Neural crest cell (in vitro differentiated cells): ENCODE measurements at places on chromosomes 1 and 21.

GRCh38 chr1:26521669-26522030, 7.9 kb upstream of the RPS6KA1 start:
- DNase-seq: no peak

GRCh38 chr1:155977690-155978324, 540 bp downstream of the ARHGEF2 start:
- DNase-seq: no peak

- no peak for DNase-seq
Measured at GRCh38 chr1:9213956-9214355, 20.6 kb upstream of the H6PD start.

DNA sequence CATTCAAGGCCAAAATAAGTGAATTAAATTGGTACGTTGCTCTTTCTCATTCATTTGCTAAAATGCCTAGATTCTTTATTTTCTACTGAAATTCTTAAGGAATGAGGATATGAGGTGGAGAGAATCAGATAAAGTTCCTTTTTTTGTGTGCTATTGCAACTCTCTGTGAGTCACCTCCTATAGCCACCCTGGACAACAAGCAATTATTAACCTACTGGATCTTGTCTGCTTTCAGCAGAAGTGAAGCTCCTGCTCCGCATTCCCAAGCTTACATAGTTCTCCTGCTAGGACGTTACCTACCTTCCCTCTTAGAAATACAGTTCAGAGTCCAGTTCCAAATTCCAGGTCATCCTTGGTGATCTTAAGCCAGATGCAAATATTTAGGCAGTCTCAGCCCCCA, 4.8 kb upstream of the KCNJ6 start:
- no peak for DNase-seq

GRCh38 chr21:31509194-31510017, 150.1 kb upstream of the SOD1 start:
- peak; percentile 12 for DNase-seq

GRCh38 chr1:240441669-240442068, 170.3 kb downstream of the GREM2 start:
- DNase-seq: no peak

DNA sequence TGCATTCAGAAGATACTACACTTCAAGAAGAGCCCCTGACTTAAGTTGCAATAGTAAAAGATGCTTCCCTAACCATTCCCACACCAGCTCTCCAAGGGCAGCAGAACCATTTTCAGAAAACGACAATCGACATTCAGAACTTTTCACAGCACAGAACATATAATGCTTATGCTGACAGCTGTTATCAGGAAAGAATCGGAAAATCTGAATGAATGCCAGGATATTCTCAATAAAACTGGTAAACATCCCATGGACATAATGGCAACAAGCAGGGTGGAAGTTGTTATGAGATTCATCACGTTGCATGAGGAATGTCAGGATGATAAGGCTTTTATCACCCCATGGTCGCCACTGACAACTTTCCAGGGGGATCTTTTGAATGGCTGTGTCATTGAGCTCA, 246.6 kb upstream of the CHRM3 start:
- DNase-seq: no peak

- DNase-seq: no peak
Measured at GRCh38 chr21:15333951-15334350, 269.2 kb upstream of the NRIP1 start.

- no peak for DNase-seq
Measured at GRCh38 chr1:41461790-41462679, 22.4 kb downstream of the EDN2 start.

DNA sequence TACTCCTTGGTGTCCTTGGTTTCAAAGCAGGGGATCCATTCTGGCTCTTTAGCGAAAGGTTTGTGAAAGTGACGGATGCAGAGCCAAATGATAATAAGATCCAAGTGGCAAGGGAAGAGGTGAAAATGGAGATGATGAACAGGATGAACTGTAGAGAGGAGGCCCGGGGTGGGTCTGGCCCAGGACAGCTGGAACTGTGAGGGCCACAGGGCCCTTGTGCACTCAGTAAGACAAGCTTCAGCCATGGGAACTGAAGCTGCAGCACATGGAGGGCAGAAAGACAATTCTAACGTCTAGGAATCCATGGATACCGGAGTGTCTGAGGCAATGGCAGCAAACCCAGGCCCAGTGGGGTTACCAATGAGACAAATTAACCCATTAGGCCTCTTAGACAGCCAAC, 4.8 kb downstream of the KCNA2 start:
- no peak for DNase-seq

- DNase-seq: no peak
Measured at GRCh38 chr1:20479840-20480239, 6.2 kb downstream of the CAMK2N1 start.

DNA sequence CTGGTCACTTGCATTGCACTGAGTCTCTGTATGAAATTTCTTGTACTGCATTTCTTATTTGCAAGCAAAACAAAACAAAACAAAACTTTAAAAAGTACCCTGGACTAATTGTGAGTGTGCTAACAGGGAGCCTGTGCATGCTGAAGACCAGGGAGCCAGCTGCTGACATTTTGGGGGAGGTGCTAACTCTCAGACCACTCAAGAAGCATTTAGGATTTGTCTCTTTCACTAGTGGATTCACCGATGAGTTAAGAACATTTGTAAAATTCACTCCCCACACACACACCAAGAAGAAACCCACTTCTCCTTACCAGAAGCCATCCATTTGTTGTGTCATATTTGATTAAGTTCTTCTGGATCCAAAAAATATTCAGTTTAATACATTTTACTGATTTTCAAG, 95.7 kb upstream of the C1orf105 start:
- no peak for DNase-seq

DNA sequence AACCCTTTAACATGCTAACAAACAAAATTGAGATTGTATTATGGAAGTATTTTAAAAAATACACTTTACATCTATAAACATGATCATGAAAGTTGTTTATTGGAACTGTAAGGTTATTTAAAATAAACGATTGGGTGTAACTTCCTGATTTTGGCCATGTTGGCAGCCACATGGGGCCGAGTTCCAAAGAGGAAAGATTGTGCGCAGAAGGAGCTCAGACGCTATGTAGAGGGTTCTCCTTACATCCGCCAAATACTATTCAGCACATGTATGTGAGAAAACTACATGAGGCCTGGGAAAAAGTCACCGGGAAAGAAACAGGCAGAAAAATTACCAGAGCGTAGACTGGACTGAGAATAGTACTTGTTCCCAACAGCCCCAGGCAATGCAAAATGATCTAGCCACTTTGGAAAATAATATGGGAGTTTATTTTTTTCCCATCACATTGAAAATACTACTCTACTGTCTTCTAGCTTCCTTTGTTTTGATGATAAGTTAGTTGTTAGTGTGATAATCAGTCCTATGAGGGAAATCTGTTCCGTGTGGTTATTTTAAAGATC, 35.7 kb upstream of the B3GALT2 start:
- DNase-seq: no peak

DNA sequence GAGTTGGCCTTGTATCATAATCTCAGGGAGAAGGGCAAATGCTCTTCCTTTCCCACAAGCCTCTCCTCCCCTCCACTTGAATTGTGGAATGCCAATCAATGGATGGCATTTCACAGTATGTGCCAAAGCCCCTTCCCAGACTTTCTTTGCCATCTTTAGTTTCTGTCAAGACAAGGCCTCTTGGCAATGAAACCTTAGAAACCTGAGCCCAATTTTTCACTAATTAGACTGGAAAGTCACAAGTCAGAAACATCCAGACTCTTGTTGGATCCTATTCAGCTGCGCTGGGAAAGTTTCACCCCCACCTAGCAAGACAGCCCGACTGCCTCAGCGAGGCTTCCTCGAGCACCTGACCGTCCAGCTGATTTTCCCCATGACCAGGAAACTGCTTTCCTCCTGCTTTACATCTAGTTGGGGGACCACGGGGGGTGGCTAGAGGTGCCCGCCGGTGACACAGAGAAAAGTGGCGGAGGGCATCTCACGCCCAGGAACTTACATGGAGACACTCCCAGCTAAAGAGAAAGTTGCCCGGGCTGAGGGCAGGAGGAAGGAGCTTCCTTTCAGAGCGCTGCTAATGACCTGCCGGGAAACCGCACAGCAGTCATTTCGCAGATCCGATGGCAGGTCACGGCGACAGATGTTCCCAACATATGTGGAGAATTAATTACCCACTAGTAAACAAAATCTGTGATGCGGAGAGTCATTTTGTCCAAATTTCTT, 302.6 kb upstream of the RRP15 start:
- DNase-seq: no peak

GRCh38 chr21:42423685-42424084, 20.0 kb downstream of the UBASH3A start:
- DNase-seq: no peak

DNA sequence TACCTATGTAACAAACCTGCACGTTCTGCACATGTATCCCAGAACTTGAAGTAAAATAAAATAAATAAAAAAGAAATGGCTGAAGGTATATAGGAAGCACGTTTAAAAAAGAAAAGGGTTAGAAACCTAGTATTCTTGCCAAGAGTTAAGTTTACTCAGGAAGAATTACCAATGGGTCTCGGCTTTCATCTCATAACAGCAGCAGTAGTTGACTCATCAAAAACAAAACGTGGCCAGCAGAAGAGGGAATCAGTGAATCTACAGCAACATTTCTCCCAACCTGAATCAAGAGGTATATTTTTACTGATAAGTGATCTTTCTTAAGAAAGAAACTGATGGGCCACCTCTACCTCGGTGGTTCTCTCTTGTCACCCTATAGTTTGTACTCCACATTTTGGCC, 340.3 kb downstream of the BRINP2 start:
- no peak for DNase-seq

- DNase-seq: no peak
Measured at GRCh38 chr1:74703386-74704182, 29.3 kb downstream of the CRYZ start.
